Thymus (tissue), 14 donors: ENCODE measurements at places on chromosomes 7 and 10. TPM values are rescaled to one million over a fixed set of nuclear protein-coding genes. Genes with fewer than 3 reads are reported as not detected.

Gene LIPK
- 0.33 TPM for total RNA-seq

Gene MYL10
- not detected for total RNA-seq

Gene SYT15
- 0.80 TPM for total RNA-seq

Gene DRGX
- total RNA-seq, result 0.05 TPM

Gene C10orf105
- 0.42 TPM for total RNA-seq

Gene PKD2L1
- total RNA-seq, result 0.19 TPM

Gene C10orf67
- 0.05 TPM for total RNA-seq

Gene POMZP3
- total RNA-seq, result 2.1 TPM

Gene VPS37D
- 1.2 TPM for total RNA-seq

DNA sequence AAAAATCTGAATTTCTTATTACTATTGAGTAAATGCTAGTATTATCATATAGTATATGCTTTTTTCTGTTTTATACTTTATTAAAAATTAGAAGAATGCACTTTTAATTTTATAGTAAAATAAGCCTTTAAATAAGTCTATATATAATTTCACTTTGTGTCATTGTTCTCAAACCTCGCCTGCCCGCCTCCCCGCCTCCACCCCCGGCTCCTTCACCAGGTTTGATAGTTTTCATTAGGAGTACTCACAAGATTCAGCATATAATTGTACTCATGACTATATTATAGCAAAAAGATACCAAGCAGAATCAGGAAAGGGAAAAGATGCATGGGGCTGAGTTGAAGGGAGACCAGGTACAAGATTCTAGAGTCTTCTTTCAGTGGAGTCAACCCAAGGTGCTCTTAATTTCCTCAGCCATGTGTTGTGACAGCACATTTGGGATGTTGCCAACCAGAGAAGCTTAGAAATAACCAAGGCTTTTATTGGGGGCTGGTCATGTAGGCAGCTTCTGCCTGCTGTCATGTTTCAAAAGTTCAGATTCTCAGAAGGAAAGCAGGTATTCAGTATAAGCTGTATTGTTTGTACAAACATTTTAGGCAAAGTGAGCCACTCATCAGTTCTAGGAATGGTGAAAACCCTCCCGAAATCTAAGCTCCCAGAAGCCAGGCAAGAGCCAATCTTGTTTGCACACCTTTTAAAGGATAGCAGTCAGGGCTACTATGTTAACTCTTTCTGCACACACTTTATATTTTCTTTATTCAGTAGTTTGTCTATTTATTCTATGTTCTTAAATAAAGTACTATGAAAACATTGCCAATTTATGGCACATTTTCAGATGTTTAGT lies 12.3 kb downstream of the NHLRC2 start:
- H3K4me1 ChIP-seq, result no peaks in the 10 kb centered on the region
- DNase-seq, result no peak
- H3K36me3 ChIP-seq, result peaks cover 10% of the 10 kb centered on the region
- no peaks in the 10 kb centered on the region for H3K27me3 ChIP-seq
- no peak overlapping the region for H3K4me3 ChIP-seq
- H3K27ac ChIP-seq, result no peak overlapping the region

GRCh38 chr10:51999096-51999495 lies 299.7 kb upstream of the CSTF2T start:
- no peak overlapping the region for H3K4me3 ChIP-seq
- H3K27me3 ChIP-seq, result no peaks in the 10 kb centered on the region
- DNase-seq, result no peak

- H3K36me3 ChIP-seq, result no peaks in the 10 kb centered on the region
- DNase-seq, result no peak
- peaks cover 7% of the 10 kb centered on the region for H3K4me1 ChIP-seq
- no peak overlapping the region for H3K4me3 ChIP-seq
These were observed 69.2 kb downstream of the PRTFDC1 start for GRCh38 chr10:24883176-24883575.

- no peak for DNase-seq
- no peaks in the 10 kb centered on the region for H3K27me3 ChIP-seq
- H3K36me3 ChIP-seq, result no peaks in the 10 kb centered on the region
These were observed 654.2 kb downstream of the REEP3 start for GRCh38 chr10:64175271-64175962.

DNA sequence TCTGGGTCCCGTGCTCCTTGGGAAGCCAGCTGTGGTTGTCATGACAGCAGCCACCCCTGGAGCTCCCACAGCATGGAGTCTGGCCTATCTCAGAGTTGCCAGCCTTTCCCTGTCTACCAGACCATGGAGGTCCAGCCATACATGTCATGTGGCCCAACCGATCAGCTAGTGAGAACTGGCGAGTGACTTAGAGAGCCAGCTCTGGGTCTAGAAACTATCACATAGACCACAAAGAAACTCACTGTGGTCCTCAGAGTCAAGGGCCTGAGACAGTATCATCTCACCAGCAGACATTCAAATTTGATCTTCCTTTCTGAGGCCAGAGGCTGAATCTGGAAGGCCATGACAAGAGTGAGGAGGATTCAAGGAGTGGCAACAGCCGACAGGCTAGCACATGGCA lies 223.3 kb upstream of the GPR26 start:
- H3K27me3 ChIP-seq, result no peaks in the 10 kb centered on the region
- DNase-seq, result no peak
- no peaks in the 10 kb centered on the region for H3K36me3 ChIP-seq
- H3K4me3 ChIP-seq, result no peak overlapping the region

- H3K4me1 ChIP-seq, result no peaks in the 10 kb centered on the region
These were observed 822 bp downstream of the SHOC2 start for GRCh38 chr10:110919971-110920881.

- no peak overlapping the region for H3K27ac ChIP-seq
- DNase-seq, result no peak
These were observed 469.9 kb downstream of the CCSER2 start for GRCh38 chr10:84798312-84798711.

- no peaks in the 10 kb centered on the region for H3K36me3 ChIP-seq
- H3K4me3 ChIP-seq, result no peak overlapping the region
- no peak overlapping the region for H3K27ac ChIP-seq
- peaks cover 2% of the 10 kb centered on the region for H3K4me1 ChIP-seq
These were observed 90.8 kb downstream of the FOXL3 start for GRCh38 chr7:380711-381210.

DNA sequence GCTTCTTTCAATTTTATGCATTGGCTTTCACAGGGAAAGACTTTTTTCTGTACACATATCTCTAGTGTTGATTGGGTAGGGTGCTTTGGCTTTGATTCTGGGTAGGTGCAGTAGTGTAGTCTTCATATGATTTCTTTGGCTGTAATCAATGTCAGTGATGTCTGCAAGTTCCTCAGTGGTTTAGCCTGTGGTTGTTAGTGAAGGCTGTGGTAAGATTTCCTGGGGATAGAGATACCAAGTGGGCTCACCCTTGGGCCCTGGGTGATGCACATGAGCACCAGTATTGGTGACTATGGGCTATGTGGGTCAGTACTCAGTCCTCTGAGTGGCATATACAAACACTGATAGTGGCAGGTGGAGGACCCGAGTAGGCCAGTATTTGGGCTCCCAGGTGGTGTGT lies 13.0 kb downstream of the GIMAP8 start:
- no peaks in the 10 kb centered on the region for H3K27me3 ChIP-seq
- DNase-seq, result no peak
- no peak overlapping the region for H3K27ac ChIP-seq
- H3K4me3 ChIP-seq, result no peak overlapping the region
- H3K36me3 ChIP-seq, result no peaks in the 10 kb centered on the region

DNA sequence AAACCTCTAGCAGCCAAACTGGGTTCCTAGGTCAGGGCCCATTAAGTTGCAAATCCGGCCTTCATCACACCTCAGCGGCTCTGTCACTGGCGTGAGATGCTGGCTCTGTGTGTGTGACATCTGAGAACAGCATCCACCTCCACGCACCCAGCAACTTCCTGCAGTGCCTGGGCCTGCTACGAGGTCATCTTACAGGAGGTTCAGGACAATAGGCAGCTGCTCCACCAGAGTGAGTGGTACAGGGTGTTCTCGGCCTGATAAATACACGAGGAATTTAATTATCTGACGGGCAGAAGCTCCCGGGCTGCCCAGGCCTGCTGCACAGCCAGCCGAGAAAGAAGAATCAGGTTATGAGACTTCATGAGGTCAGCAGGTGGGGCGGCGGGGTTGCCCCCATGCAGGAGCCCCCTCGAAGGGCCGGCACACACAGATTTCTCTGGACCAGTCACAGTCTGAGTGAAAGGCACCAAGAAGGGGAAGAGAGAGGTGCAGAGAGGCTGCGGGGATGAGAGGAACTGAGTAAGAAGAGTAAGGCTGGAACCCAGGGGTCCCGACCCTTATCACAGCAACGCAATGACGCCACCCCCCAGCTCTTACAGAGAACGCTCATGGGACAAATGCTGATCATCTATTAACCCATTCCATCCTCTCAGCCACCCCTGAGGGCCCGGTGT lies 49.3 kb downstream of the CALML3 start:
- H3K27me3 ChIP-seq, result no peaks in the 10 kb centered on the region
- H3K36me3 ChIP-seq, result no peaks in the 10 kb centered on the region
- H3K4me3 ChIP-seq, result no peak overlapping the region
- peaks cover 22% of the 10 kb centered on the region for H3K4me1 ChIP-seq

- H3K4me1 ChIP-seq, result no peaks in the 10 kb centered on the region
- H3K27me3 ChIP-seq, result no peaks in the 10 kb centered on the region
- no peak overlapping the region for H3K4me3 ChIP-seq
- no peak for DNase-seq
These were observed 181.4 kb downstream of the AKR1D1 start for GRCh38 chr7:138257459-138258196.

DNA sequence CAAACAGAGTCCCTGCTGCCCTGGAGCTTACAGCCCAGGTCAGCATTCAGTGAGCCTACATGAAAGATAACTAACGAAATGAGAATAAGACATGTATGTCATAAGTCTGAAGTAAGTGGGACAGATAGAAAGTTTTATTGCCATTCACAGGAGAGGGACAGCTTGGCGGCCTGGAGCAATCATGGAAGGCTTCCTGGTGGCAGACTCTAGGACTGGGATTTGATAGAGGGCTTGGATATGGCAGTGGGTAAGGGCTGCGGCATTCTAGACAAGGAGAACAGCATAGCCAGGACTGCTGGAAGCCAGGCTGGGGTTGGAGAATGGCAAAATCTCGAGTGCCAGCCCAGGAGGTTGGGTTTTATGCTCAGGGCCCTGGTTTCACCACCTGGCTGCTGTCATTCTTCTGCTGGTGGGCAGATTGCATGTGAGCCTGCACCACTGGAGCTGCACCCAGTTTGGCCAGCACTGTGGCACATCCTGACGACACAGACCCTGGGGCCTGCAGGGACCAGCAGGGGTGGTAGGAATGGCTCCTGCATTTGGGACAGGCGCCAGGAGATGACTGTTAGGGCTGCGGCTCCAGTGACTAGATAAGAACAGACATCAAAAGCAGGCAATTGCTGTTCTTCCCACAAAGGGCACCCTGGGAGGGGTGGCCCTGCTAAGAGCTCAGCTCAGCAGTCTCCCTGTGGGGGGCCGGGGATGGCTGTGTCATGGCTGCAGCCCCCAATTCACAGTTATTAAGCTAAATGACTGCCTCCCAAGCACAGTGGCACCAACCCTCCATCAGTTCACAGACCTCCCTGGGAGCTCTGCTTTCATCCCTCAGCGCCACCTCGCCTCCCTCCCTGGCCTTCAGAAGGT lies 161.1 kb downstream of the RPS24 start:
- H3K4me1 ChIP-seq, result no peaks in the 10 kb centered on the region
- DNase-seq, result no peak
- no peaks in the 10 kb centered on the region for H3K27me3 ChIP-seq
- no peak overlapping the region for H3K27ac ChIP-seq
- no peak overlapping the region for H3K4me3 ChIP-seq

DNA sequence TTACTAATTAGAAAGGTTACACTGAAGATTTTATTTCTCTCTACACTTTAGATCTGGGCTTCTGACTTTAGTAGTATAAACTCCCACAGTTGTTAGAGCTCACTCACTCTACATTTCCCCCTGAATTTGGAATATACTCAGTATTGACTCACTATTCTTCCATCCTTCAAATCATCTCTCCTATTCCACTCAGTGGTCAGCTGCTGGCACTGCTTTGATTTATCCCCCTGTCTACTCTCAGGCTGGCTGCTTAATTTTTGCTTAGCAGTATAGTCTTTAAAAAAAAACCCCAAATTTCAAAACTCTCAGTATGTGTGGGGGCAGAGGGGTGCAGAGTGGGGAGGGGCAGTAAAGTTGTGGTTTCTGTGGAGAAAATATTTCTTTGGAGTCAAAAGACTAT lies 68.9 kb downstream of the CDK6 start:
- no peaks in the 10 kb centered on the region for H3K27me3 ChIP-seq
- H3K4me3 ChIP-seq, result no peak overlapping the region
- H3K36me3 ChIP-seq, result peaks cover 4% of the 10 kb centered on the region
- H3K27ac ChIP-seq, result no peak overlapping the region
- DNase-seq, result no peak

GRCh38 chr7:152899548-152900109 lies 140.1 kb downstream of the ACTR3B start:
- no peaks in the 10 kb centered on the region for H3K4me1 ChIP-seq
- H3K27me3 ChIP-seq, result no peaks in the 10 kb centered on the region
- H3K4me3 ChIP-seq, result no peak overlapping the region
- DNase-seq, result no peak

GRCh38 chr7:66952343-66953043 lies 31.5 kb downstream of the TMEM248 start:
- no peak for DNase-seq
- no peaks in the 10 kb centered on the region for H3K27me3 ChIP-seq
- peaks cover 71% of the 10 kb centered on the region for H3K36me3 ChIP-seq
- no peaks in the 10 kb centered on the region for H3K4me1 ChIP-seq

DNA sequence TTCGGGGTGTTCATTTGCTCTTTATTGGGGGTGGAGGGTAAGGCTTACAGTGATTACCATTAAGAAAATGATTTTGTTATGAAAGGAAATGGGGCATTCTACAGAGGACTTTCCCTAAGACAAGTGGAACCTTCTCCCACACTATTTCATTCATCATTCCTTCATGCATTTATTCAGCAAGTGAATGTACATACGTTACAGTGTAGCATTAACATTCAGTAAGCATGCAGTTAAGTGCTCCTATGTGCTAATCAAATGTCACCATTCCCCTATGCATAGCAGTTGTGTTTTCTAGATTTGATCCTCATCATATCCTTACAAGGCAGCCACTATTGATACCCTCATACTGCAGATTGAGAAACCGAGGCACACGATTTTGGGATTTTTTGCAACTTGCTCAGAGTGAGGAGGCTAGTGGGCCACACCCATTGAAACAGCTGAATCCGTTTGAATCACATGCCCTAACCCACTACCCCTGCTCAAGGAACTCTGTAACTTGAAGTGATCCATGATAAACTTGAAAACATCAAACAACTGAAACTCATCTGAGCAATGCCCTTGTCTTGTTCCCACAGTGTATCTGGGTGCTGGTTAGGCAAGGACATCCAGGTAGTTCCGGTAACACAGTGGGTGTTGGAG lies 16.7 kb downstream of the INSYN2A start:
- no peaks in the 10 kb centered on the region for H3K36me3 ChIP-seq
- H3K4me3 ChIP-seq, result no peak overlapping the region
- H3K4me1 ChIP-seq, result no peaks in the 10 kb centered on the region
- H3K27me3 ChIP-seq, result no peaks in the 10 kb centered on the region
- no peak overlapping the region for H3K27ac ChIP-seq

- no peaks in the 10 kb centered on the region for H3K4me1 ChIP-seq
- DNase-seq, result no peak
- H3K27ac ChIP-seq, result no peak overlapping the region
These were observed 32.0 kb downstream of the TBATA start for GRCh38 chr10:70753026-70753663.

GRCh38 chr7:76044375-76044865 lies 3.4 kb downstream of the STYXL1 start:
- H3K36me3 ChIP-seq, result no peaks in the 10 kb centered on the region
- H3K27me3 ChIP-seq, result no peaks in the 10 kb centered on the region
- no peak overlapping the region for H3K27ac ChIP-seq
- no peak for DNase-seq
- H3K4me3 ChIP-seq, result no peak overlapping the region

GRCh38 chr7:106049139-106049752 lies 62.9 kb downstream of the SYPL1 start:
- no peaks in the 10 kb centered on the region for H3K4me1 ChIP-seq
- H3K36me3 ChIP-seq, result no peaks in the 10 kb centered on the region
- H3K27ac ChIP-seq, result no peak overlapping the region
- no peak for DNase-seq
- H3K4me3 ChIP-seq, result no peak overlapping the region
